ENCODE measurements at places on chromosomes 7 and 10.

DNA sequence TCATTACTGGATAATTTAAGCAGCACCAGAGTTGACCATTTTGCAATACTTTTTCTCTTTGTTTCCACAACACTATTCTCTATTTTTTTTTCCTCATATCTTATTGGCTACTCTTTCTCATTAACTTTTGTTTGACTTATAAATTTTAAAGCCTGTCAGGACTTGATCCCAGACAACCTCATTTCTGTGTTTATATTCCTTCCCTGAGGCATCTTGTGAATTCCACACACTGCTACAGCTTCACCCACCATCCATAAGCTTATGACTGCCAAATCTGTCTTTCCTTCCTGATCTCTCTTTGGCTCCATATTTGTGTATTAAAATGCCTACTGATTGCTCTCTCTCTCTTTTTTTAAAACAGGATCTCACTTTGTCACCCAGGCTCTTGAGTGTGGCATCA, 124.6 kb upstream of the MBL2 start:
- no peak for DNase-seq

DNA sequence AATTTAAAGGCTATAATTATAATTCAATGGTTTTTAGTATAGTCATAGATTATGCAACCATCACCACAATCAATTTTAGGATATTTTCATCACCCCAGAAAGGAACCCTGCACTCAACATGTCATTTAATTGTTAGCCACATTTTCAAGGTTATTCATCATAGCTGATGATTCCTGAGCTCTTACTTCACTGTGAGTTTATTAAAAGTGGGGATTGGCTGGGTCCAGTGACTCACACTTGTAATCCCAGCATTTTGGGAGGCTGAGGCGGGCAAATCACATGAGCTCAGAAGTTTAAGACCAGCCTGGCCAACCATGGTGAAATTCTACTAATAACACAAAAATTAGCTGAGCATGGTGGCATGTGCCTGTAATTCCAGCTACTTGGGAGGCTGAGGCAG, 787 bp downstream of the CCL26 start:
- no peak for DNase-seq

DNA sequence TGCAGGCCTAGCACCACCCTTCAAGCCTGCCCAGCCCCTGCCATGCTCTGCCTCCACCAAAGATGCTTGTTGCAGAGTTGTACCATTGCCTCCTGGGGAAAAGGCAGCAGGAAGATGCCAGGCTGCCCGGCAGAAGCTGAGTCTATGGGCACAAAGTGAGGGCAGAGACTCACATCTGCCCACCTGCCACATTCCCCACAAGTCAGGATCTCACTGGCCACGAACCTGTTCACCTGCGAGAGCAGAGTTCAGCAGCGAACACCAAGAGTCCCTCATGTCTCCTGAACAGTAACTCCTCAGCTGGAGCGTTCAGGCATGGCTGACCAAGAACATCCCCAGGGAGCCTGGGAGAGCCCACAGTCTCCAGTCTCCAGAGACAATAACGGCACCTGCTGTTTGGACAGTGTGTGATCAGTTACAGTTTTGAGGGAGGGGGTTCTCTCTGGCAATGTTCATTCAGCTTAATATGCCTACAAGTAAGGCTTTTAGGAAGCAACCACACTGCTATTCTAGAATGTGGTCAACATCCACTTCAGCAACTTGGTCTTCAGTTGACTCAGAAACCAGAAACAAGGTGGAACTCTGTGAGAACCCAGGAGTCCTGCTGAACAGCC, 78.5 kb downstream of the GRID1 start:
- no peak for DNase-seq

GRCh38 chr10:6535156-6535764, 44.8 kb downstream of the PRKCQ start:
- DNase-seq, result no peak

- no peak for DNase-seq
Measured at GRCh38 chr7:106392590-106392989, 107.8 kb upstream of the NAMPT start.

- no peak for DNase-seq
Measured at GRCh38 chr7:158816271-158816670, 13.0 kb downstream of the ESYT2 start.

GRCh38 chr10:121974019-121974534, 940 bp downstream of the NSMCE4A start:
- DNase-seq, result no peak

- no peak for DNase-seq
Measured at GRCh38 chr10:103277713-103278536, 987 bp downstream of the INA start.

- no peak for DNase-seq
Measured at GRCh38 chr7:105664816-105665525, 83.7 kb upstream of the EFCAB10 start.

GRCh38 chr10:73332379-73332778, 26.3 kb downstream of the CFAP70 start:
- no peak for DNase-seq

DNA sequence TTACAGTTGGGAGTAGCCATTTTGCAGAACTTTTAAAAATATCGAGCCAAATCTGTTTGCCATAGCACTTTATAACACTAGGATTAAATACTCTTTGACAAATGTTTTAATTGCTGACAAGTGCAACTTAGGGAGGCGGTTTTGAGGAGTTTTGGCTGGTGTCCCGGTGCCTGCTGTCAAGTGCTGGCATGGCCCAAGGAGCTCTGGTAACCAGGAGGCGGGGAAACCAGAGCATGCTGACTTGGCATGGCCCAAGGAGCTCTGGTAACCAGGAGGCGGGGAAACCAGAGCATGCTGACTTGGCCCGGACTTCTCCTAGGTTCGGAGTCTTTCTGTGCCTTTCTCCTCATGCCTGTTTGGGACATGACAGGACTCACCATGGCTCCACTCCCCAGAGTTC, 30.8 kb upstream of the ZNF32 start:
- DNase-seq, result peak; percentile 37

- no peak for DNase-seq
Measured at GRCh38 chr7:1619152-1620079, 49.6 kb upstream of the PSMG3 start.

DNA sequence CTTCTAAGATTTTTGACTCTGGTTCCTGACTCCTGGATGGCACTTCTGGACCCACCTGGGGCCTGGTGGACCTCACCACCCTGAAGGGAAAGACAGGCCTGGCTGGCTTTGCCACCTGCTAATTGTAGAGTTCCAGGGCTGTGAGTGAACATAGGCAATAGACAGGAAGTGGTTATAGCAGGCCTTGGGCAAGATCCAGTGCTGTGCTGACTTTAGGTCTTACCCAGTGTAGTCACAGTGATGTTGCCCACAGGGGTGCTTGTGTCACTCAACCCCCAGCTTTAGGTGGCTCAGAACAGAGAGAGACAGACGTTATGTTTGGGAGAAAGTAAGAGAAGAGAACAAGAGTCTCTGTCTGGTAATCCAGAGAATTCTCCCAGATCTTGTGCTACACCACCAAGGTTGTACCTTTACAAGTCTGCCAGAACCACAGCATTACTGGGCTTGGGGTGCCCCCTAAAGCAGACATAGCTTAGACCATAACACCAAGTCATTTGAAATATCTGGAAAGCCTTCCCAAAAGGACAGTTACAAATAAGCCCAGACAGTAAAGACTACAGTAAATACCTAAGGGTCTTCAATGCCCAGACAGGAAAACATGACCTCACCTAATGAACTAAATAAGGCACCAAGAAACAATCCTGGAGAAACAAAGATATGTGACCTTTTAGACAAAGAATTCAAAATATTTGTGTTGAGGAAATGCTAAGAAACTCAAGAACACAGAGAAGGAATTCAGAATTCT, 303.4 kb downstream of the PCLO start:
- DNase-seq, result no peak

- DNase-seq, result no peak
Measured at GRCh38 chr10:14742815-14743214, 31.9 kb downstream of the FAM107B start.

DNA sequence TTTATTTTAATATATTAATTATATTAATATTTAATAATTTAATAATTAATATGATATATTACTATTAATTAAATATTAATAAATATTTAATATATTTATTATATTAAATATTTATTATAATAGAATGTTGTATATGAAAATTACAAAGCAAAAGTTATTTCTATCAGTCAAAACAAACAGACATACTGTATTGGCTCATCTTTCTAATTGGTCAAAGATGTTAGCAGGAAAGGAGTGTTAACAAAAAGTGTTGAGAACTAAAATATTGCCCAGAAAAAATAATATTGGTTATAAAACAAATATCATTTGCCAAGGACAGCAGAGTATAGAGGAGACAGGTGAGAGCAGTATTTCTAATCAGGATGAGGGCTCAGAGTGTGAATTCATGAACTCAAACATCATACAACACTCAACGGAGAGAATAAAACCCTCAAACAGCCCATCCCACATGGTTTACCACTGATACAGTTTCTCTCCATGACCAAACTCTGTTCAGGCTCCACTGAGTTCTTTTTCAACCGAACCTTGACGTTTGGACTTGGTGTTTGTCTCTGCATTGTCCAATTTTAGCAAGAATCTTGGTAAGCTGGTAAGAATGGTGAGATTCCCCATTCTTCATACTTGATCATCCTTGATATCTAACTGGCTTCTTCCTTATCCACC, 58.0 kb downstream of the TSPAN12 start:
- no peak for DNase-seq

GRCh38 chr7:22660732-22661131, 66.3 kb upstream of the IL6 start:
- DNase-seq, result no peak

GRCh38 chr10:14173706-14174594, 156.8 kb downstream of the FRMD4A start:
- no peak for DNase-seq

DNA sequence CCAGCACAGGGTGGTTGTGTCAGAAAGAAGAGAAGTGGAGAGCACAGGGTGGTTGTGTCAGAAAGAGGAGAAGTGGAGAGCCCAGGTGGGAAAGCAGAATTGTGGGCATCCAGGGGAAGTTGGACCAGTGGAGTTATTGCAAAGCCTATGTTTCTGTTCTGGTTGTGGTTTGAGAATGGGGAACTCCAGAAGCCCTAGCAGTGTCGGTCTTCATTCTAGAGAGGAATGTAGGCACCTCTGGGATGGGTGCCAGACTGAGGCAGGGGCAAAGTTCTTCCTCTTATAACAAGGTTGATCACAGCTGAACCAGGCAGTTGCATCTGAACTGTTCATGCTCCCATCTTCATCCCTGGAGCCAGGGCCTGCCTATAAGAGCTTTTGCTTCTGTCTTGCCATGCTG, 954 bp downstream of the FSCN3 start:
- no peak for DNase-seq

DNA sequence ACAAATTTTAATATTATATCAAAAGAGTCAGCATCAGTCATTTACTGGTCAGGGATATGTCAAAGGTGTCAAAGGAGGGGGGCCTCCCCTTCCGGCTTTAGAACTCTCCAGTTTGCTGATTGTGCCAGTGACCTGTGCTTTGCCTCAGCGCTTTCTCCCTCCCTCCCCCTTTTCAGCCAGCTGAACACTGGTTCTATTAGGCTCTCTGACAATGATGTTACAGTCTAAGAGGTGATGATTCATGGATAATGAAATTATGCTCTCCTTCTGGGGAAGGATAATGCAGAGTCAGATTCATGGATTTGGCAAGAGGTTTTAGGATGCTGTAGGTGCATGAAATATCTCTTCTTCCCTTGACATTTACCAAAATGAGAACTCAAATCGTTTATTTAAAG, 6.1 kb downstream of the LRRTM3 start:
- no peak for DNase-seq

- no peak for DNase-seq
Measured at GRCh38 chr7:156127166-156128134, 315.2 kb upstream of the SHH start.

DNA sequence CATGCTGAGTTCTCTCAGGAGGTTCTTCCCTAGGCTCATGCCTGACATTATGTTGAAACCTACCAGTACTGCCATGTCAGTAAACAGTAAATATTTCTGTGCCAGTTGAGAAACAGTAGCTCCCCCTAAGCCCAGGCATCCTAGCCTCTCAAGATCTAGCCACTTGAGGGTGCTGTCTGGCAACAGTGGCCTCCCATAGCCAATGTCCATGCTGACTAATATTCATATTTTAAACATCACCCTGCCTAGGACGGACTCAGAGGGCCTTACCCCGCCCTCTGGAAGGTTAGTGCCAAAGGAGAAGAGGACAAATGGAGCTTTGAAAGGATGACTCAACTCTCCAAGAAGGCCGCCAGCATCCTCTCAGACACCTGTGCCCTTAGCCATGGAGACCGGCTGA, 7.7 kb downstream of the ACSM6 start:
- DNase-seq, result no peak

GRCh38 chr7:151431768-151432311, 8.1 kb downstream of the CRYGN start:
- no peak for DNase-seq

DNA sequence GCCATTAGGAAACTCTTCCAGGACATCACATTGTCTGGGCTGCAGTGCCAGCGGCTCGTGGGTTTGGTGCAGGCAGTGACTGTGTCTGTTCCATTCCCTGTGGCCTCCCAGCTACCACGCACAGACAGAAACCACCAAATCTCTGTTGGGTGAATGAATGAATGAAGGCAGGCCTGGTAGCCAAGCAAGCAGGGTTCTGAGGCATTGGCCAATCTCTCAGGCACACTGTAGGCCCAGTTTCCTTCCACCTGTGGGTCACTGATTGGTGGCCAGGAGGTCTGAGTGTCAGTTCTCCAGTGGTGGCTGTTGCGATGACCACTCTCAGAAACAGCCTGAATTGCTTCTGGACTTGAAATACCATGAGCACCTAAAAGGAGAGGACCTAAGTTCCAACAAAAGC, 59.4 kb upstream of the CTBP2 start:
- no peak for DNase-seq

GRCh38 chr7:16563281-16564022, 36.8 kb downstream of the LRRC72 start:
- DNase-seq, result no peak

DNA sequence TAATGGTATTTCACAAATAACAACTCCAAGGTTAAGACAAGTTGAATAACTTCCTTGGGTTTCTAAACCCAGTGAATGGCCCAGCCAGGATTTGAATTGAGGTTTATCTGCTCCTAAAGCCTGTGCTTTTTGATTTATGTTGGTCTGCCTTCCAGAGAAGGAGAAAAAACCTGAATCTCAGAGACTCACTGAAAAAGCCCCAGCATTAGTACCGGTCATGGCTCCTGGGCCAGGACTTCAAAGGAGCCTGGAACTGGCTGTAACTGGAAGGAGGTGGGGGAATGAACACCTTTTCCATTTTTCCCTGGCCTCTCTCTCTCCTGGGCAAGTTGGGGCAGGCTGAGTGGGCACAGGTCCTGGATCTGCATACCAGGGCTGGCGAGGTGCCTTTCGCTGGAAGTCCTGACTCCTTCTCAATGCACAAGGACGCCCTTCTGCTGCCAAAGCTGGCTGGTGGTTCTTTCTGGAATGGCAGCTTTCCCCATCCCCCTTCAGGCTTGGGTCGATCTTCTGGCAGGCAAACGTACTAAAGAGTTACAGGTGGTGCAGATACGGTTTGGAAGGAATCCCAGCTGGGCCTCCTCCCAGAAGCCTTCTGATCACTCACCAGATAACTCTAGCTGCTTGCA, 268.2 kb downstream of the PTEN start:
- DNase-seq, result peak; percentile 35

DNA sequence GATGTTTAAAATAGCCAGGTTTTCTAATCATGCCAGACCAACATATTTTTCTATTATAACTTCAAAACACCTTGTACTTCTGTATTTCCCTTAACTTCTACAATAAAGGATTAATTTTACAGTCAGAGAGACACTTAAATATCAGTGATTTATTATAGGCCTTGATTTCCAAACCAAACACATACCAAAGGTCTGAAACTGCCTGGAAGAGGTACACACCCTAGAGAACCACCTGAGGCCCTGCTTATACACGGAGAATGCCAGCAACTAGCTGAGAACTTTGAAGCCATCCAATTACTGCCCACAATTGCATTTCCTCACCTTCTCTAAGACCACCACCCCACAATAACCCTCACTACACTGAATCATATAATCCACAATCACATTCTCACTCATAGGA, 4.9 kb downstream of the CCDC6 start:
- DNase-seq, result no peak

Measured in AG09319 (cell line).